ENCODE measurements at places on chromosomes 1 and 21.

DNA sequence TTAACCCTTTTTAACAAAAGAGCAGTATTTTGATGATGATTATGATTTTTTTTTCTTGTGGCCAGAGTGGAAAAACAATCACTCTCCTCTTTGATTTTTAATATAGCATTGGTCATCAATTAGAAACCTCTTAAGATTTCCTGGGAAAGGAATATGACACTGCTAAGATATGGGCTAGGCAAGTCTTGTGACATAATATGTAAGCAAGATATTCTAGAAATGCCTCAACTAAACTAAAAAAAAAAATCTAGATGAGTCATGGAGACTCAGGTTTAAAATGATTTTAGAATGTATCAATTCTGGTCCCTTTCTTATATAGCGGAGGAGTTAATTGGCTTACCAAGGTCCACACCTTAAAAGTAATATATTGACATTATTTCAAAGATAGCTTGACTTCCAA is 60.3 kb upstream of the JUN start:
- DNase-seq = no peak

DNA sequence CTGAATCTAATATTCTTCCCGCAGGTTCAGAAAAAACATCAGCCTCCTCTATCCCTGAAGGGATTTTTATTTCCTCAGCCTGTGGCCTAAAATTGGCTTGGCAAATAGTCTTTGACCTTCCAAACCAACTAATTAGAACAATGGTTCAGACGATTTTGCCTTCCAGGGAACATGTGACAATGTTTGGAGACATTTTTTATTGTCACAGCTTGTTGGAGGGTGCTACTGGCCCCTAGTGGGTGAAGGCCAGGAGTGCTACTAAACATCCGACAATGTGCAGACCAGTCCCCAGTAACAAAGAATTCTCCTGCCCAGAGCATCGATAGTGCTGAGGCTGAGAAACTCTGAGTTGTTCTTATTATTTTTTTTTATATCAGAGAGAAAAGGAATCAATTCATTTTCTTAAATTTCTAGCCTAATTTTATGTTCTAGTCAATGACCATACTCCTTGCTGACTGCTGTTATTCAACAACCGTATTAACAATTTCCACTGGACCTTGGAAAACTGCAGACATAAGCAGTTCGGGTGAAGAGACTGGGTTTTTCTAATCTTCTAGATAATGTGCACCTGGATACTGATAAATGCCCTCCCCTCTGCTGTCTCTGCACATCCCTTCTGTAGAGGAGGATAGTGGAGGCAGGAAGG is 280.7 kb downstream of the LMX1A start:
- peak; percentile 52 for DNase-seq

GRCh38 chr1:24300971-24301784 is 18.0 kb upstream of the GRHL3 start:
- DNase-seq = no peak

DNA sequence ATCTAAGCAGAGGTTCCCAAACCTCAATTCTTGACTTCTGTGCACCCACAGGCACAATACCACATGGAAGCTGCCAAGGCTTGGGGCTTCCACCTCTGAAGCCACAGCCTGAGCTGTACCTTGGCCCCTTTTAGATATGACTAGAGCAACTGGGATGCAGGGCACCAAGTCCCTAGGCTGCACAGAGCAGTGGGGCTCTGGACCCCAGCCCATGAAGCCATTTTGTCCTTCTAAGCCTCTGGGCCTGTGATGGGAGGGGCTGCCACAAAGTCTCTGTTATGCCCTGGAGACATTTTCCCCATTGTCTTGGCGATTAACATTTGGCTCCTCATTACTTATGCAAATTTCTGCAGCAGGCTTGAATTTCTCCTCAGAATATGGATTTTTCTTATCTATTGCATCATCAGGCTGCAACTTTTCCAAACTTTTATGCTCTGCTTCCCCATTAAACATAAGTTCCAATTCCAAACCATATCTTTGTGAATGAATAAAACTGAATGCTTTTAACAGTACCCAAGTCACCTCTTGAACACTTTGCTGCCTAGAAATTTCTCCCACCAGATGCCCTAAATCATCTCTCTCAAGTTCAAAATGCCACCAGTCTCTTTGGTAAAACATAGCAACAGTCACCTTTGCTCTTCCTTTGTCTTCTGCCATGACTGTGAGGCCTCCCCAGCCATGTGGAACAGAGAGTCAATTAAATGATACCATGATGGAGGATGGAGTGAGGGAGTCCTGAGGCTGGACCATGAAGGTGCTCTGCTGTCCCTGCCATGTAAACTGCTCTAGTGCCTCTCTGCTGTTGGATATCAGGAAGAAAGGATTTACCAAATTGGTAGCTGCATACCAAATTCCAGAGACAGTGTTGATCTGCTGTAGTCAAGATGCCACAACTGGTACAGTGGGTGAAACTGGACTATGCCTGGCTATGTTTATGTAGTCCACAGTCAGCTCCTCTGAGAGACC is 37.6 kb downstream of the RUNX3 start:
- no peak for DNase-seq

DNA sequence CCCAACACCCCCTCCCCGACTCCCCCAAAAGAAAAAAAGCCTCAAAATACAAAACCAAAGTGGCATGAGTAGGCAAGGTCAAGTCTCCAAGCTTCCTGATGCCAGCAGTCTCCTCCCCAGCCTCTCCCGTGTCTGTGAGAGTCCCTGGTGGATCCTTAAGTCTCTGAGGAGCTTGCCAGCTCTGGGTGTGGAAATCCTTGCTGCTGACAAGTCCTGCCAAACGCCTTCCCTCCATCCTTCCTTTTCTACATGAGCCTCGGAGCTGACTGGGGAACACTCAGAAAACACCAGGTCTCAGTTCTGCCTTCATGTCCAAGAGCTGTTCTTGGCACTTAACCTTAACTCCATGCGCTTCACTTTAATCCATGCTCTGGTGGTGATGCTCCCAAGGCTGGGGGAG is 3.7 kb upstream of the ETV3L start:
- no peak for DNase-seq

DNA sequence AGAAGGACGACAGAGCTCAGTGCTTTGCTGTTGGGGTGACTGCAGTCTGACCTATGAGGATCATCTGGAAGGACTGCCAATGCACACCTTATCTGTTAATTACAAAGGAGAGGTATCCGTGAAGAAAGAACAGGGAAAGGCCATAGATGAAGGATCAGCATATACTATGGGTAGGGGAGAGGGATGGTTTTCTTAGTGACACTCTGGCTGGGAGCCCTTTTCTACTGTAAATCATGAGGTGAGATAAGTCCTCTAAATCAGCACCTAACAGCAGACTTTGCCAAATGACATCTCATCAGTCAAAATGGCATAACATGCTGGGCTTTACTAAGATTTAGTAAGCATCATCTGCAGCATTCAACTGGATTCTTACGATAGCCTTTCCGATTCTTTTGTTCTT is 100.0 kb downstream of the PLPPR5 start:
- no peak for DNase-seq

DNA sequence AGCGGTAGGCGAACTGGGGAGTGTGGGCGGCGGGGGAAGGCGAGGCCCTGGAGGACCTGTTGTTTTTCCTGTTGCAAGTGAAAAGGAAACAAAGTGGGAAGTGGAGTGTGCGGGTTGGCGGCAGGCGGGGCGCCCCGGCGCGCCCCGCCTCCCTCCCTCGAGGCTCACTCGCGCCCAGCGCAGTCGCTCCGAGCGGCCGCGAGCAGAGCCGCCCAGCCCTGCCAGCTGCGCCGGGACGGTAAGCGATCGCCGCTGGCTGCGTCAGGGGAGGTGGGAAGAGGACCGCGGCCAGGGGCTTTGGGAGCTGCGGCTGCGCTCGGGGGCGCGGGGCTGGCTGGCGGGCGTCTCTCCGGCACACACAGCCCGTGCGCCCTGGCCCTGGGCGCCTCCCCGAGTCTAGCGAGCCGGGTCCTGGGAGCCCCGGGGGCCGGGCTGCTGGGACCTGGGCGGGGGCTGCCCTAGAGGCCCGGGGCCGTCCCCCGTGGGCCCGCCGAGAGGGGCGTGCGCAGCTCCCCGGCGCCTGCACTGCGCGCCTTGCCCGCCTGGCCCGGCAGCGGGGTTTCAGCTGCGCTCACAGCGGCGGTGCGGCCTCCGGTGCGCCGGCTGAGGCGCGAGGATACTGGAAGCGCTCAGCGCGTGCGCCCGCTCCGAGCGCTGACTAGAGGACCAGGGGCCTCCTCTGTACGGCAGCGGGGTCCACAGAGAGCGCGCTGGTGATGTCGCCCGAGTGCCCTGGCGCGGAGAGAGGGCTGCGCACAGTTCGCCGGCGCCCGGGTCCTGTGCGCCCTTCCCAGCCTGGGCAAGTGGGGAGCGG is at the start of gene PIK3CD:
PIK3CD (plus strand) TSS at position 167 of the 814 bp plus-strand sequence. CDS start 58,725 bp downstream, outside the sequence.
- DNase-seq = peak; percentile 59

DNA sequence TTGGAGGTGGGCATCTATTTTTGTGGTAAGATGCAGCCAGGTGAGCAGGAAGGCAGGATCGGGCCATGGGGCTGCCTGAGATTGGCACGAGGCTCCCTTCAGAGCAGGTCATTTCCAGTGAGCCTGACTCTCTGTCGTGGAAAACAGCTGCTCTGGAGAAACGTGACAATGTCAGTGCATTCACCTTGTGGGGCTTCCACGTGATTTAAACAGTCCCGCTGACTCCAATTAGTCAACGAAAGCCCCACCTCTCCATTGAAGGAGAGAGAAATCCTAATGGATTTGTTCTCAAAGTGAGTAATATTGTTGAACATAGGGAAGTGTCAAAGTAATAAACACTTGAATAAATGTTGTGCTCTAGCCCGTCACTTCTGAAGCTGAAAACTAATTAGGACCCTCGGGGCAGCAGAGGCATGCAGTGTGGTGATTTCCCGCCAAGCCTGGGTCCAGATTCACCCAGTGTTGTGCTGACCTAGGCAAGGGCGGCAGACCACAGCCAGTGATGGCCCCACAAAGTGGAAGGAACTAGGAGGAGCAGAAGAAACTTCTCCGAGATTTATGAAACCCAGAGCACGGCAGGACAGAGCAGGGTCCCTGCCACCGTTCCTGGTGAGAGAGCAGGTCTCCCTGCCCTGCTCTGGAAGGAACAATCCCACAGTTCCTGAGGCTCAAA is 172.5 kb upstream of the C1orf174 start:
- no peak for DNase-seq

GRCh38 chr21:45875416-45875760 is 106.2 kb upstream of the COL6A1 start:
- no peak for DNase-seq

DNA sequence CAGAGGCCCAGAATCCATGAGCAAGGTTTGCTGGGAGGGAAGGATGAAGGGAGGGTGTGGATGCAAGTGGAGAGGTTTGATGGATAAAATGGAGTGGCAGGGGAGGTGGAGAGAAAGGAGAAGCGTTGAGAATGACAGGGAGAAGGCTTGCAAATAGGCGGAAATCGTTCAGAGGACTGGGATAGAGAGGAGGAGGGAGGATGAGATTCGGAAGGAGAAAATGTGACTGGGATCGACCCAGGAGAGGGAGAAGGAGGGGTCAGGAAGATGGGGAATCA is 376 bp downstream of the AVPR1B start:
- DNase-seq = no peak

DNA sequence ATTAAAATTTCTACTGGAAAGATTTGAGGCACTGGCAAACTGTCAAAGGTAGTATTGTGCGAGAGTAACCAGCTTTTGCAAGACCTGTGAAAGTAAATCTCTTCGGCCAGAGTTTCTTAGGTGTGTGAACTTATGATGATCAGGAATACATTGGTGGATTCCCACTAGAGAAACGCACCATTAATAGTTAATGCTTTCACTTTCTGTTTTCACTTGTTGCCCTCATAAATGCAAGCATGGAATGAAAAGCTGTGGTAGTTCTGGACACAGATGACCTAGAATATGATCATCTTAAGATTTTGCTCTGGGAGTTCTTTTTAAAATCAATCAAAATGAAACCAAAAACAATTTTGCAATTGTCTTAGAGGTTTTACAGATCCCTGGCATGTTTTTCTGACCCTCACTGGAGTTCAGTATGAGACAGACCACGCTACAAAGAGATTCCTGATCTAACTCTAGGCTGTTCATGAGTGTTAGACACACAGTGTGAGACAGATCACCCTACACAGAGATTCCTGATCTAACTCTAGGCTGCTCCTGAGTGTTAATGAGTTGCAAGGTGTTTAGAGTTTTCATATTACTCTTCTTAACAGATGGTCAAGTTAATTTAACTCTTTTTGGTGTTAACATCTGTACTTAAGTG is 98.8 kb downstream of the SDCCAG8 start:
- peak; percentile 8 for DNase-seq

GRCh38 chr1:67031121-67031858 is 22.7 kb downstream of the SLC35D1 start:
- DNase-seq = no peak

DNA sequence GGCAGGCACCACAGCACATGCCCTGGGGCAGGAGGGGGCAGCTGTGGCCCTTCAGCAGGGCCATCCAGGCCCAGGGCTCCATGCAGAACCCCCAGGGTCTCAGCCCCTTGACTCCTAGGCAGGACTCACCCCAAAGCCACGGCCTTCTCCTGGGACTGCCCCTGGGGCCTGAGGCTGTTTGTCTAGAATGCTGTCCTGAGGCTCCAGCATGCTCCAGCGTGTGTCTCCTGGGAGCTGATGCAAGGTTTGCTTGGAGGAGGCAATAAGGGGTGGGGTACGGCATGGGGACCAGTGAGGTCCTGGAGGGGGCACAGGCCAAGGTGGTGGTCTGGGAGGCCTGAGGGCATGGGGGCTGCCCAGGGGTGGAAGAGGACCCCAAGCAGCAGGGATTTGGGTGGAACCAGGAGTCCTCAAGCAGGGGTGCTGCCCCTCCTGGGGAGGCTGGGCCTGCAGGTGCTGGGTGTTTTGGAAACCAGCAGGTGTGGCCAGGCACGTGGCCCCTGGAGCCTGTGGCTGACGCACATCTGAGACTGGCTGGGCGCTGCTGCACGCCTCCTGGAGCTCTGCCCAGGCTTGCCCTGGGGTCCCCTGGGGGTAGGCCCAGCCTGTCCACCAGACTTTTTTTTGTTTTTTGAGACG is 7.8 kb upstream of the CALML6 start:
- no peak for DNase-seq

DNA sequence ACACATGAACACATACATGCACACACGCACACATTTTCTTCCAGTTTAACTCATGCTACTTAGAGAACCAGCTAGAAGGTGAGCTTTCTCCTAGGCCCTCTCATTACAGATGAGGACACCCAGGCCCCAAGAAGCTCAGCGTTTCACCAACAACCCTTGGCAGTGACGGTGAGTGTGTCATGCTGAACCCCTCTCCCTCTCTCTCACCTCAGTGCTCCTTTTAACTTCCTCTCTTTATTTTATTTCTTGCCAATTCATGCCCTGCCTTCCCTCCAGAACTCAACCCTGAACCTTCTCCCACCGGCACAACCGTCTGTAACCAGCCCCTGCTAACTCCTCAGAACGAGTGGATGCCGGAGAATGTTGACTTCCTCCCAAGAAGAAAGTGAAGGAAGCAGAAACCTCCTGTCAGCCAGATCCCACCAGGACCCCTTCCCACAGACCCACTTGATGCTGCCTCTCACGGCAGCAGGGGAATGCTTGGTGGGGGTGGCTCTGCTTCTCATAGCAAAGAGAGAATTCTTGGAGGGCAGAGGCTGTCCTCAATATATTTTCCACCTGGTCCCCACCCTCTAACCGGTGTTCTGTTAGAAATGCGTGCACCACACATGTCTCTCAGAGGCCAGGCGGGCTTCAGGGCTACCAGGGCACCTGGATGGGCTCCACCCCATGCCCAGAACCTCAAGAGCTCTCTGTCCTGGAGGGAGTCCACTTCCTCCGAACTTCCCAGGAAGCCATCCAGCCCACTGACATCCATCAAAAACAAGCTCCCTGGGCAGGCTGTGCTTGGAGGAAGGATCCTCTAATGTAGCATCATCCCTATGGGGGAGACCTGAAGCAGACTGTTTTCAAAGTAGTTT is 134.0 kb downstream of the TOMM20 start:
- DNase-seq = no peak

- DNase-seq = no peak
Observed at GRCh38 chr1:160096274-160097116, 1.9 kb downstream of the IGSF8 start.

GRCh38 chr1:27356277-27356618 is 10.5 kb downstream of the MAP3K6 start:
- DNase-seq = no peak
